ENCODE measurements at places on chromosomes 1 and 21. TPM values are rescaled to one million over a fixed set of nuclear protein-coding genes. Genes with fewer than 3 reads are reported as not detected.

The F13B gene
- not detected for total RNA-seq

The RBP7 gene
- total RNA-seq = not detected

The GCSAML gene
- total RNA-seq = not detected

The CHAF1B gene
- total RNA-seq = 24.0 TPM

The NES gene
- not detected for total RNA-seq

The SPATA21 gene
- total RNA-seq = 0.40 TPM

The CTSK gene
- total RNA-seq = 2.1 TPM

The SLC5A9 gene
- not detected for total RNA-seq

The TTC24 gene
- 12.4 TPM for total RNA-seq

The S100A9 gene
- total RNA-seq = not detected

The FBXO42 gene
- total RNA-seq = 20.0 TPM

The CYB5RL gene
- total RNA-seq = 20.5 TPM

The SPRR1A gene
- not detected for total RNA-seq

The DNASE2B gene
- total RNA-seq = not detected

The PGBD5 gene
- not detected for total RNA-seq

The LAPTM5 gene
- 163 TPM for total RNA-seq

The TEX38 gene
- not detected for total RNA-seq

The CCDC24 gene
- 4.6 TPM for total RNA-seq

The BCL2L15 gene
- total RNA-seq = 1.1 TPM
